Sigmoid colon (tissue), 7 donors: ENCODE measurements at places on chromosomes 1 and 21. TPM values are rescaled to one million over a fixed set of nuclear protein-coding genes. Genes with fewer than 3 reads are reported as not detected.
A peak's percentile ranks its signal among the peaks of the same experiment; 100 is the strongest.

Gene HOOK1
- total RNA-seq, result 1.1 TPM

Gene TRIM58
- total RNA-seq, result 2.1 TPM

Gene LAX1
- total RNA-seq, result 1.1 TPM

Gene RNASEL
- total RNA-seq, result 8.6 TPM

Gene SYCP1
- total RNA-seq, result not detected

Gene NBPF3
- total RNA-seq, result 8.8 TPM

Gene FAM43B
- total RNA-seq, result 1.4 TPM

Gene RHEX
- total RNA-seq, result not detected

Gene FHAD1
- not detected for total RNA-seq

Gene RXFP4
- not detected for total RNA-seq

Gene TBX19
- total RNA-seq, result 5.3 TPM

DNA sequence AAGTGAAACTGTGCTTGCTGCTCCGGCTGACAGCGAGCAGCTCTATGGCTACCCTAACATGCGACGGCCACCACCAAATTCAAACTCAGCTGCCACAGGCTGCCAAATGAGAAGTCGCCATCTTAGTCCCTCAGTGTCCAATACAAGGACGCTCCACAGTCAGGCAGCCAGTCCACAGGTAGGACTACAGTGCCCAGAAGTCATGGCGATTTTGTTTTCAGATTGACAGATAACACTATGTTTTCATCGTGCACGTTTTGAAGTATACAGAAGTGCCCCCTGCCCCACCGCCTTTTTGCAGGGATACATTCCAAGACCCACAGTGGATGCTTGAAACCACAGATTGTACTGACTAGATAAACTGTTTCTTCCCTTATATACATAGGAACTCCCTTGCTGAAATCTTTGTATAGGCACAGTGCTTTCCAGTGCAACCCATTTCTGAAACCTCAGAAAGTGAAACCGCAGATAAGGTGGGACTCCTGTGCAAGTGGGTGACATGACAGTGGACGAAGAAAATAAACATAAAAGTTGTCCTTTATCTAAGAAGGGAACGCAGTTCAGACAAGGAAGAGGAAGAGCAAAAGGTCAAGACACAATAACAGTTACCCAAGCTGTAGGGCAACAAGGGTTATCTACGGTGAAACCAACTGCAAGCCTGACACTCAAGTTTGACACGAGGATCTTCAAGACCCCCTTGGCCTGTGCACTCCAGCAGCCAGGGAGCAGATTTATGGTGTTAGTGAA is 52.2 kb downstream of the STX6 start:
- no peaks in the 10 kb centered on the region for H3K36me3 ChIP-seq
- H3K4me1 ChIP-seq, result no peaks in the 10 kb centered on the region

DNA sequence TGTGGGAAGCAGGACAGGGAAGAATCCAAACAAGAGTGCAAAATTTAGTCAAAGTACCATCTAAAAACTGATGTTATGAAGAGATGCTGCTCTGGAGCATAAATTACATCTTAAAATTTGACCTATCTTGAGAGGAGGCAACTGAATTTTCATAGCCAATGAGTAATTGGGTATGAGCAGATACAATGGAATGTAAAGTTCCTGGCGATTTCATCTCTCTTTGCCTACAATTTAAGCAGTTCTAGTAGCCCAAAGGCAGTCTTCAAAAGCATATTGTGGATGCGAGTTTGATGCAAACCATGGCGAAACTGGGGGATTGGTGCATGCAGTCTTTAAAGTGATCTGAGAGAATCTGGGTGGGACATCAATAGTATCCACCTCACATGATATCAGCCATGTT is 1265.9 kb downstream of the BRINP3 start:
- H3K27ac ChIP-seq, result no peak overlapping the region
- no peaks in the 10 kb centered on the region for H3K36me3 ChIP-seq
- no peaks in the 10 kb centered on the region for H3K27me3 ChIP-seq
- no peak overlapping the region for H3K4me3 ChIP-seq

DNA sequence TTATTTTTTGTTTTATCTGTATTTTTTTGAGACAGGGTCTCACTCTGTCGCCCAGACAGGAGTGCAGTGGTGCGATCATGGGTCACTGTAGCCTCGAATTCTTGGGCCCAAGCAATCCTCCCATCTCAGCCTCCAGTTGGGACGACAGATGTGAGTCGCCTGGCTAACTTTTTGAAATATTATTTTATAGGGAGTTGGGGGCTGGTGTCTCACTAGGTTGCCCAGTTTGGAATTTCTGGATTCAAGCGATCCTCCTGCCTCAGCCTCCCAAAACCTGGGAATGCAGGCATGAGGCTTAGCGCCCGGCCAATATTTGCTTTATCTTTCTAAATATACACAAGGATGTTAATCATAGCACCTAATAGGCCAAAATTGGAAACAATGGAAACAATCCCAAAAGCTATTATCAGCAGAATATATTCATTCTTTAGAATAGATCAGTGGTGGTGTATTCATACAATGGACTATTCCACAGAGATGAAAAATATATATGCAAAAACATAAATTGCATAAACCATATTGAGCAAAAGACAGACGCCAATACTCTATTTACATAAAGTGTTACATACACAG is 55.9 kb downstream of the DAP3 start:
- no peaks in the 10 kb centered on the region for H3K4me1 ChIP-seq
- peak overlapping the region; percentile 60 for H3K4me3 ChIP-seq
- no peaks in the 10 kb centered on the region for H3K27me3 ChIP-seq

DNA sequence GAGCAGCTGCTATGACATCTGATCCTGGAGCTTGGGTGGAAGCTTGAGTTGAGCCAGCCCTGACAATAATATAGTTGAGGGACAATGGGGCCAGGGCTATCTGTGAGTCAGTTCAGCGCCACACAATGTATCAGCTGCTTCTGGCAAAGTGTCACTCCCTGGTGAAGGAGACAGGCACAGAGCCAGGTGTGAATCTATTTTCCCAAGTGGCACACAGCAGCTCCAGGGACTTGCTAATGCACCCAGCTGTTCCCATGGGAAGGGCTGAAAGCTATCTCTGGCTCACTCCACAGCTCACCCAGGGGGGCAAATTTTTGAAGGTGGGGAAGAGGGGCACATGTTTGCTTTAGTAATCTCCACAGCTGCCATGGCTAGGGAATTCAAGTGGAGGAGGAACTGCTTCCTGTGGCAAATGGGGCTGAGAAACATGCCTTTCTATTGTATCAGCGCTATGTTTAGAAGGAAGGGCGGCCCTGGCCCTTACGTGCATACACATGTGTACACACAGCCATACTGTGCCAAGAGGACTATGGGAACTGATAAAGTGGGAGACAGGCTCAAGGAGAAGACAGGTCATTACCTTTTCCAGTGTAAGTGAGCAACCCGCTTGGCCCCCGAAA is 2.2 kb downstream of the CYB5R1 start:
- no peak overlapping the region for H3K27ac ChIP-seq
- no peaks in the 10 kb centered on the region for H3K36me3 ChIP-seq
- H3K4me1 ChIP-seq, result peaks cover 29% of the 10 kb centered on the region
- H3K4me3 ChIP-seq, result no peak overlapping the region
- no peaks in the 10 kb centered on the region for H3K27me3 ChIP-seq

- no peak for DNase-seq
- no peak overlapping the region for H3K27ac ChIP-seq
- no peaks in the 10 kb centered on the region for H3K27me3 ChIP-seq
- no peaks in the 10 kb centered on the region for H3K36me3 ChIP-seq
- no peak overlapping the region for H3K4me3 ChIP-seq
Observed at GRCh38 chr1:96772349-96772748, 50.8 kb downstream of the PTBP2 start.

DNA sequence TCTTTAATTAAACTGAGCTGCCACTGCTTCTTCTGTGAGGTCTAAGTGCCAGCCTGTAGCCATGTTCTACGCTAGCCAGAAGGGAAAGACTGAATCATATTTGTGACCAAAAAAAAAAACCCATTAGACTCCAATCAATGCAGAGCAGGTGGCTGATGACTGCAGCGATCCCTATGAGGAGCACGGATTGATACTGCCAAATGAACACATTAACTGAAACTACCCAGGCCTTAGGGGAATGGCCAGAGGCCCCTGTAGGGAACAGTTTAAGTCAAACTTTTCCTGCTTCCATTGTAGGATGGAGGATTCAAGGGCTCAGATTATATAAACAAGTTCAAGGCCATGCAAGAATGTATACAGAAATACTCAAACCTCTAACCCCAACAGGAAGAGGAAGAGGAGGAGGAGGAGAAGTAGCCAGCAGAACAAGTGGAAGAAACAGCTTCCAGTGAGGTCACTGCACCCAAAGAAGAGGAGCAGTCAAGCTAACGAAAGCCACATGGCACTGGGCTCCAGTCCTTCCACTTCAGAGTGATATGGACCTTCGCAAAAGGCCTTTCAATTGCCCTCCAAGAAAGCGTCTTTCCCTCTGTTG is 328.3 kb downstream of the SMYD3 start:
- H3K4me1 ChIP-seq, result no peaks in the 10 kb centered on the region
- no peaks in the 10 kb centered on the region for H3K36me3 ChIP-seq
- no peaks in the 10 kb centered on the region for H3K27me3 ChIP-seq
- no peak overlapping the region for H3K27ac ChIP-seq

GRCh38 chr1:100597061-100597741 is 59.3 kb downstream of the GPR88 start:
- no peak overlapping the region for H3K27ac ChIP-seq
- DNase-seq, result no peak
- H3K4me3 ChIP-seq, result no peak overlapping the region
- H3K4me1 ChIP-seq, result no peaks in the 10 kb centered on the region

GRCh38 chr1:56797065-56797685 is 22.0 kb downstream of the FYB2 start:
- H3K4me3 ChIP-seq, result no peak overlapping the region
- H3K27ac ChIP-seq, result no peak overlapping the region
- H3K36me3 ChIP-seq, result no peaks in the 10 kb centered on the region
- no peak for DNase-seq
- no peaks in the 10 kb centered on the region for H3K27me3 ChIP-seq

DNA sequence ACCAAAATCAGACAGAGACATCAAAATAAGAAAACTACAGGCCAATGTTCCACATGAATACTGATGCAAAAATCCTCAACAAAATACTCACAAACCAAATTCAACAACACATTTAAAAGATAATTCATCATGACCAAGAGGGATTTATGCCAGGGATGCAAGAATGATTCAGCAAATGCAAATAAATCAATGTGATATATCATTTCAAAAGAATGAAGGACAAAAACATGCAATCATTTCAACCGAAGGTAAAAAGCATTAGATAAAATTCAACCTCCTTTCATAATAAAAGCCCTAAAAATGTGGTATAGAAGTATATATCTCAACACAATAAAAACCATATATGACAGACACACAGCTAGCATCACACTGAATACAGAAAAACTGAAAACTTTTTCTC is 81.5 kb upstream of the LYPLAL1 start:
- H3K27ac ChIP-seq, result no peak overlapping the region
- no peaks in the 10 kb centered on the region for H3K36me3 ChIP-seq
- no peaks in the 10 kb centered on the region for H3K27me3 ChIP-seq
- no peaks in the 10 kb centered on the region for H3K4me1 ChIP-seq

DNA sequence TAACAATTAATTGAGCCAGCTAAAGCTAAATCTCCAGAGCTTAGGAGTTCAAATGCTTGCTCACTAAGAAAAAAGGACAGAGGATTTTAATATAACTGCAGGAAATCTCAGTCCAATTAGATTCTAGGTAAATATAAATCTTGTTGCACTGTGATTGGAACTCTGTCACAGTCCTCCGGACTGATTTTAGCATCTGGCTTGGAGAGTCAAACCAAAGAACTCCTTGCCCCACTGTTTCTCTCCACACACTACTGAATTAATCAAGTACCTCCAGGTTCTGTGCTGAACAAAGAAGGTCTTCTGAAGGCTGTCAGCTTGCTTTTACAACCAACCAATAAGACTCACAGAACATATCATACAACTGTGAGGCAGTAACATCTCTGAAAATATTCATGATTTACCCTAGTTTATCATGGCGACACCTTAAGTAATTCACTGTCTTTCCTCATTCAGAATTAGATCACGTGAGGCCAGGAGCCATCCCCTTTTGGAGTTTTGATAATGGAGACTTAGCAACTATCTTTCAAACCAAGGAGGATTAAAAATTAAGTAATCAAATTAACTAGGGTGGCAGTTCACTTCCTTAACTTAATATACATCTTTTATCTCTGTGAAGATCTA is 176.0 kb downstream of the RERE start:
- H3K27ac ChIP-seq, result no peak overlapping the region
- no peaks in the 10 kb centered on the region for H3K27me3 ChIP-seq
- H3K36me3 ChIP-seq, result no peaks in the 10 kb centered on the region
- no peak overlapping the region for H3K4me3 ChIP-seq

DNA sequence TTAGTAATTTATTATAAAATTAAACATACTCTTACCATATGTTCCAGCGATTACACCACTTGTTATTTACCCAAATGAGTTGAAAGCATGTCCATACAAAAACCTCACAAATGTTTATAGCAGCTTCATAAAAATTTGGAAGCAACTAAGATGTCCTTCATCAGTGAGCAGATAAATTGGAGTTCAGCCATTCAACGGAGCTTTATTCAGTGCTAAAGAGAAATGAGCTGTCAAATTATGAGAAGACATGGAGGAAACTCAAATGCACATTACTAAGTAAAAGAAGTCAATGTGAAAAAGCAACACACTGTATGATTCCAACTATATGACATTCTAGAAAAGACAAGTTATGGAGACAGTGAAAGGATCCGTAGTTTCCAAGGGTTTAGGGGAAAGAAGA is 606.7 kb upstream of the TMPRSS15 start:
- no peak overlapping the region for H3K4me3 ChIP-seq
- no peaks in the 10 kb centered on the region for H3K36me3 ChIP-seq
- H3K27me3 ChIP-seq, result no peaks in the 10 kb centered on the region
- H3K4me1 ChIP-seq, result no peaks in the 10 kb centered on the region
- no peak overlapping the region for H3K27ac ChIP-seq
- DNase-seq, result no peak

DNA sequence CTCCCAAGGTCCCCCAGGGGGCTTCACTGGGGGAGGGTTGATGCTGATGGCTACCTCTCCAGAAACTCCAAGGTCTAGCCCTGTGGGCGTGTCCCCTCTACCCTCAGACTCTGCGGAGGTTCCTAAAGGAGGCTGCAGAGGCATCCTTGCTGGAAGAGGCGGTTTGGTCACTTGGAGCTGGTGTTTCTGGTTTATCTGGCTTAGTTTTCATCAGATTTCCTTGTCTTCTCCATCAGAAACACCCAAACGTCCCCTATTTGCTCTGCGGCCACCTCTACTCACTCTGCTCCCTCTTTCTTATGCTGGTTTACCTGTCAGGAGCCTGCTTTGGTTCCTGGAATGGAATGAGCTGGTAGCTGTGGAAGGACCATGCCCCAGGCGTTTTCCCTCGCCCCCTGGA is 2.5 kb downstream of the PKP1 start:
- no peak overlapping the region for H3K4me3 ChIP-seq
- H3K4me1 ChIP-seq, result peaks cover 11% of the 10 kb centered on the region
- no peak overlapping the region for H3K27ac ChIP-seq
- H3K36me3 ChIP-seq, result no peaks in the 10 kb centered on the region

GRCh38 chr1:209328196-209328595 is 255.3 kb upstream of the CAMK1G start:
- H3K4me3 ChIP-seq, result no peak overlapping the region
- H3K4me1 ChIP-seq, result no peaks in the 10 kb centered on the region
- H3K36me3 ChIP-seq, result no peaks in the 10 kb centered on the region
- DNase-seq, result no peak
- no peak overlapping the region for H3K27ac ChIP-seq
